ENCODE measurements at places on chromosomes 7 and 10. TPM values are rescaled to one million over a fixed set of nuclear protein-coding genes. Genes with fewer than 3 reads are reported as not detected.

The TSPAN15 gene
- total RNA-seq, result 2.1 TPM

The IFIT1 gene
- total RNA-seq, result 40.8 TPM

The PNLIPRP1 gene
- not detected for total RNA-seq

The TNS3 gene
- 22.8 TPM for total RNA-seq

The PILRA gene
- 0.26 TPM for total RNA-seq

The FBH1 gene
- 131 TPM for total RNA-seq

The GJD4 gene
- total RNA-seq, result not detected

The POLR2J3 gene
- 18.1 TPM for total RNA-seq

The FAM180A gene
- 20.2 TPM for total RNA-seq

The HOGA1 gene
- total RNA-seq, result 0.34 TPM

The C10orf62 gene
- not detected for total RNA-seq

The OIT3 gene
- 0.32 TPM for total RNA-seq
